RWPE2 (cell line): ENCODE measurements at places on chromosomes 6 and 20.
A peak's percentile ranks its signal among the peaks of the same experiment; 100 is the strongest.

GRCh38 chr6:1390133-1390945 is 963 bp downstream of the FOXF2 start:
- H3K36me3 ChIP-seq = no peaks in the 10 kb centered on the region
- H3K27me3 ChIP-seq = peaks cover 90% of the 10 kb centered on the region
- H3K4me3 ChIP-seq = peak overlapping the region; percentile 41
- no peak overlapping the region for H3K27ac ChIP-seq

DNA sequence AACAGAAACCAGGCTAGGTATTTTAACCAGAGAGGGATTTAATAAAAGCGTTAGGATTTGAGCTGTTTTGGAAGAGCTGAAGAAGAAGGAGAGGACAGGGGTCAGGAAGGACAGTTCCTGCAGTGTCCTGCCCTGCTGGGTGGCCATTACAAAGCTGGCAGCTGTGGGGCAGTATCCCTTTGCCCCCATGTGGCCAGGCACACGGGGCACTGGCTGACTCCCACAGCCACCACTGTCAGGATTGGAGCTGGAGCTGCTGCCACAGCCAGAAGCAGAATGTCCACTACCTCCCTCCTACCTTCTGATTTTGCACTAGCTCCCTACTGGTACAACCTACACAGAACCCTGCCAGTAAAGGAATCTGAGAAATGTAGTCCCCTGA is 46.5 kb downstream of the SLC22A3 start:
- DNase-seq = no peak
- H3K27me3 ChIP-seq = no peaks in the 10 kb centered on the region
- peaks cover 35% of the 10 kb centered on the region for H3K4me1 ChIP-seq
- H3K27ac ChIP-seq = no peak overlapping the region
- H3K36me3 ChIP-seq = no peaks in the 10 kb centered on the region; the same call in 1 of the 2 replicates
- no peak overlapping the region for H3K4me3 ChIP-seq

- no peaks in the 10 kb centered on the region for H3K4me1 ChIP-seq
- no peak overlapping the region for H3K4me3 ChIP-seq
- H3K27me3 ChIP-seq = no peaks in the 10 kb centered on the region
- no peak for DNase-seq
- no peaks in the 10 kb centered on the region for H3K36me3 ChIP-seq
Measured at GRCh38 chr6:20717743-20718142, 183.5 kb downstream of the CDKAL1 start.

DNA sequence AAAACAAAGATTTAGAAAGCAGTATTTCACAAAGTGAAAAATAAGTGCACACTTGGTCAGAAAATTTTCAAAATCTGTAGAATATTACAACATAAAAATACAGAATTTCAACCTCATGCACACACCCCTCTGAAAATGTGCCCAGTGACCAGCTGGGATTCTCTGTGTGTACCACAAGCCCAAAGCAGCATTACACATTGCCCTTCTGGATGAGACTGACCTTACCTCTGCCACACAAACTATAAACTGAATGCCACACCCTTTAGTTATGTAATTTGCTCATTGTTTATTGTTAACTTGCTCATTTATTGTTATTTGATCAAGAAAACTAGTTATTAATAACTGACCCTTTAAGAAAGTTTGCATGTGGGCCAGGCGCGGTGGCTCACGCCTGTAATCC is 303.0 kb downstream of the FOXC1 start:
- peaks cover 12% of the 10 kb centered on the region for H3K4me1 ChIP-seq
- H3K36me3 ChIP-seq = no peaks in the 10 kb centered on the region
- no peak overlapping the region for H3K27ac ChIP-seq
- no peaks in the 10 kb centered on the region for H3K27me3 ChIP-seq
- H3K4me3 ChIP-seq = no peak overlapping the region
- DNase-seq = no peak

DNA sequence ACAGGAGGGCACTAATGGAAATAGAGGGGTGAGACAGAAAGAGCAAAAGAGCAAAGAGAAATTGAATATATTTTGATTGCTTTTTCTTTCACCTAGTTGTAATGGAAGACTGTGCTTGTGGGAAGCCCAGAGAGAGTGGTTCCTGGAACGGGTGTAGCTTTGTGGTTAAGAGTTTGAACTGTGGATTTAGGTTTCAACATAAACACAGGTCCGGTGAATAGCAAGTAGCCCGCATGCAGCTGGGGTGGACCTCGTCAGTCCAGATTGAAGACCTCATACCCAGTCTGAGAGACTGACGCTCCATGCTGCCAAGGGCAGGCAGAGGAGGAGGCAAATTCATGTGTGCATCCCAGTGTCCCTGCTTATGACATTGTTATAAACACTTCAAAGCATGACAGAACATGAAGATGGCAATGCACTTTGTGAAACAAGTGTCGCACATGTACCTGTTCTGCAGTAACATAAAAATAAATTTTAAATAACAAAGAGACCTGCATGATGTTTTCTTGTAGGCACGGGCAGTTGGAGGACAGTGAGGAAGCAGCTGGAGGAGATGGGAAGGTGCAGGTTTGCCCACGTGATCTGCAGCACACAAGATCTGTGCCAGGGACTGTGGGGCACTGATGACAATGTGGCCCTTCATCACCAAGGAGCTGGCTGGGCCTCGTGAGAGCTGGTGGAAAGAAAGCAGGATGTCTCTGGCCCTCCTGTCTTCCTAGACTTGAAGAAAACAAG is 220.5 kb upstream of the SSTR4 start:
- H3K27ac ChIP-seq = no peak overlapping the region
- no peaks in the 10 kb centered on the region for H3K27me3 ChIP-seq
- no peak for DNase-seq
- H3K4me3 ChIP-seq = no peak overlapping the region
- H3K36me3 ChIP-seq = no peaks in the 10 kb centered on the region
- H3K4me1 ChIP-seq = no peaks in the 10 kb centered on the region

DNA sequence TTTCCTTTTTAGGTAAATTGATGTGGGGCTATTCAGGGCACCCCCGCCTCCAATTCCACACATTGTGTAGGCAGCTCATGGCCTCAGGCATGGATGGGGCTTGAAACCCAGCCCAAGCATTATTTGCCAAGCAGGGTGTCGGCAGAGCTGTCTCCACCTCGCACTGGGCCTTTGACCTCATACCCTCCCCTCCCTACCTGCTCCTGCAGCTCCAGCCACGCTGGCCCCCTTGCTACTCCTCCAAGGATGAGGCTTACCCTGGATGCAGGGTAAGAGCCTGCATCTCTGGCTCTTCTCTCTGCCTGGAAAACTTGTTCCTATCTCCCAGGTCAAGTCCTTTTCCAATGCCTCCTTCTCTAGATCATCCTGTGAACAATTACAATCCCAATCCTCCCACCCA is 232.6 kb downstream of the SOD2 start:
- no peaks in the 10 kb centered on the region for H3K36me3 ChIP-seq
- H3K4me3 ChIP-seq = no peak overlapping the region
- peaks cover 3% of the 10 kb centered on the region for H3K27me3 ChIP-seq
- no peak for DNase-seq

GRCh38 chr6:133368664-133369063 is 127.5 kb downstream of the EYA4 start:
- DNase-seq = no peak
- H3K27ac ChIP-seq = no peak overlapping the region
- no peaks in the 10 kb centered on the region for H3K36me3 ChIP-seq
- no peaks in the 10 kb centered on the region for H3K27me3 ChIP-seq
- no peak overlapping the region for H3K4me3 ChIP-seq

DNA sequence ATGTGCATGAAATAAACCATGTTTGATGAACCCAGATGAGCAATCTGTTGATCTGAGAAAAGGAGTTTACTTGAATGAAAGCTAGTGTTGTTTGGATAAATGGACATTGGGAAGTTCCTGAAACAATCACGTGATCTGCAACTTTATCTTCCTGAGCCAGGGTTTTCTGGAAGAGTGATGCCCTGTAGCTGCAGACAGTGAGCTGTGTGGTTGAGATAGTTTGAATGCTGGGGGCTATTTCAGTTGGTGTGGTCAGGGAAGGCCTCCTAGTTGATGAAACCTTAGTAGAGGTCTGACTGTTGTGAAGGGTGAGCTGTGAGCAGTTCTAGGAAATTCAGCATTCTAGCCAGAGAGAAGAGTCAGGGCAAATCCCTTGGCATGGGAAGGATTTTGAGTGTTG is 643.7 kb downstream of the UTRN start:
- no peaks in the 10 kb centered on the region for H3K27me3 ChIP-seq
- H3K27ac ChIP-seq = no peak overlapping the region
- no peak overlapping the region for H3K4me3 ChIP-seq
- H3K4me1 ChIP-seq = no peaks in the 10 kb centered on the region
- DNase-seq = no peak

DNA sequence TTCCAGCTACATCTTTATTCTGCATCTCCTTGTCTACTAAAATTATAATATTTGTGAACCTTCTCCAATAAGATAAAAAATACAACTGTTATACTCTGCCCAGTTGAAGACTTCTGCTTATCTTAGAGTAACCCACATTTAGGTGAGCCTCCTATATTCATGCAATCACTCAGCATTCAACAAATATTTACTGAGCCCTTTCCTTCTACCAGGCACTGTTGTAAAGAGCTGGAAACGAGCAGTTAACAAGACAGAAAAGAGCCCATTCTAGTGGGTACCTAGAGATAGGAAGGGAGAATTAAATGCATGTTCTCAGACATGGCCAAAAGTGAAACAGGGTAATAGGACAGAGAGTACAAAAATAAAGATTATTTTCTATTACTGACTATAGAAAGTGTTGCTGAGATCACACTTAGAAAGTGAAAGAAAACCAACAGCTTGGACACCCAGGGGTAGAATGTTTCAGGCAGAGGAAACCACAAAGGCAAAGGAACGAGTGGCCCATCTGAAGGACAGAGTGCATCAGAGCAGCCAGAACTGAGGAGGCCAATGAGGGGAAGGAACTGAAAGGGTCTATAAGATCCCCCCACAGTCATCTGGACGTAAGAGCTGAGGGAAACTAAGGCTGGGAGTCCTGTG is 50.8 kb upstream of the SMLR1 start:
- DNase-seq = no peak
- H3K36me3 ChIP-seq = no peaks in the 10 kb centered on the region
- no peak overlapping the region for H3K4me3 ChIP-seq
- H3K4me1 ChIP-seq = no peaks in the 10 kb centered on the region
- H3K27me3 ChIP-seq = no peaks in the 10 kb centered on the region

DNA sequence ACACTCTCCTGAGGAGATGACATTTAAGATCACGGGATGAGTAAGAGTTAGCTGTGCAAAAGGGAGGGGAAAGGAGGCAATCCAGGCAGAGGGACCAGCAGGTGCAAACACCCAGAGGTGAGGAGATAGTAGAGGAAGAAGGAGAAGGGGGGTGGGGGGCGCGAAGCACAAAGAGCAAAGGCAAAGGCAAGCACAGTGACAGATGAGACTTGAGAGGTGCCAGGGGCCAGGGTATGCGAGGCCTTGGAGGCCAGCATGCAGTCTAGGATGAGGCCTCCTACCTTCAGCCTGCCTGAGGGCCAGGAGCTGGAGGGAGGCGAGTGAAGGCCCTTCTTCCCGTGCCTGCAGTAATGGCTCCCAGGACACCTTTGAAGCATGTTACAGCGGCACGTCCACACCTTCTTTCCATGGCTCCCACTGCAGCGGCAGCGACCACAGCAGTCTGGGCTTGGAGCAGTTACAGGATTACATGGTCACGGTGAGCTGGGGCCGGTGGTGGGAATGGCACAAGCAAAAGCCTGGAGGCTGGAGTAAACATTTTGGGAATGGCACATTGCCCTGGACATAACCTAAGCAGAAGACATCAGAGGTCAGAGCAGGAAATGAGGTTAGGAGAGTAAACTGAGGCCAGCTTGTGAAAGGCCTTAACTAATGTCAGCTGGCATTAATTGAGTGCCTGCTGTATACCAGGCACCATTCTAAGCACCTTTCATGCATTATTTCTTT is 18.6 kb downstream of the CCM2L start:
- no peak overlapping the region for H3K4me3 ChIP-seq
- H3K27ac ChIP-seq = no peak overlapping the region
- H3K4me1 ChIP-seq = no peaks in the 10 kb centered on the region
- no peaks in the 10 kb centered on the region for H3K36me3 ChIP-seq
- no peak for DNase-seq

GRCh38 chr6:43250992-43251373 is 7.7 kb downstream of the TTBK1 start:
- no peak overlapping the region for H3K27ac ChIP-seq
- no peak for DNase-seq
- H3K27me3 ChIP-seq = peaks cover 4% of the 10 kb centered on the region
- H3K36me3 ChIP-seq = no peaks in the 10 kb centered on the region

- no peak overlapping the region for H3K4me3 ChIP-seq
- no peak for DNase-seq
- peak overlapping the region; percentile 99 for H3K27ac ChIP-seq
Measured at GRCh38 chr6:149851461-149852110, 12.6 kb downstream of the LRP11 start.

DNA sequence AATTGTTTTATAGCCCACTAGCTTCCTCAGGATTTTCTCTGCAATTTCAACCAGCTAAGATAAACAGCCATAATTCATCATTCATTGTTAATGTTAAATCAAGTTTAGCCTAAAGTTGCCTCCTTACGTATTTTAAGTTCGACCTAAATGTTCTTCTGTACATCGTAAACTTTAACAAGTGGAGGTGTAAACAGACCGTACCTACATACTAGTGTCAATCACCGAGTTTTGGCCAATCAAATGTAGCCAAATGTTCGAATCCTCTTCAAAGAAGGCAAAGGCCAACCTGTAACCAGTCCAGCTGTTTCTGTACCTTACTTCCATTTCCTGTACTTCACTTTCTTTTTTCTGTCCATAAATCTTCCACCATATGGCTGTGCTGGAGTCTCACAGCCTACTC is 13.5 kb downstream of the MBOAT1 start:
- no peak overlapping the region for H3K4me3 ChIP-seq
- H3K27ac ChIP-seq = no peak overlapping the region
- H3K27me3 ChIP-seq = no peaks in the 10 kb centered on the region
- no peaks in the 10 kb centered on the region for H3K36me3 ChIP-seq

DNA sequence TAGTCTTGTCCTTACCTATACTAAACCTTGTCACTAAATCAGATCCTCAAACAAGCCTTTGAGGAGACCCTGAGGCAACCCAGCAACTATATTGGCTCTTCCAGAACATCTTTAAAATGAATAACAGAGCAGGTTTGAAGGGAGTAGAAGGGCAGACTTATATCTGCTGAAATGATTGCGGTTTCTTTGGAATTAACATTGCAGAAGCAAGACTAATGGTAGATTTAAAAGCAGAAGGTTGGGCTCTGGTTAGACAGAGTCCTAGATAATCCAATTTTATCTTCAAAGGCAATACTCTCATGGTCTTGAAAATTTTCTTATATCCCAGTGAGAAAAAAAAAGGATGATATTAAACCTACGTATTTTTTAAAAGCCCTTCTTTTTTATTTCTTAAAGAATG is 19.1 kb downstream of the FHL5 start:
- H3K4me3 ChIP-seq = no peak overlapping the region
- DNase-seq = no peak
- H3K27ac ChIP-seq = no peak overlapping the region
- no peaks in the 10 kb centered on the region for H3K36me3 ChIP-seq
- H3K27me3 ChIP-seq = peaks cover 17% of the 10 kb centered on the region

GRCh38 chr6:20178327-20178726 is 33.9 kb downstream of the MBOAT1 start:
- no peak for DNase-seq
- H3K27ac ChIP-seq = no peak overlapping the region
- H3K36me3 ChIP-seq = peaks cover 3% of the 10 kb centered on the region
- H3K27me3 ChIP-seq = no peaks in the 10 kb centered on the region
